ENCODE measurements at places on chromosomes 5 and 9.

- DNase-seq = no peak
Observed at GRCh38 chr5:16579142-16579847, 37.5 kb downstream of the RETREG1 start.

- no peak for DNase-seq
Observed at GRCh38 chr5:132009706-132010405, 1.6 kb downstream of the ACSL6 start.

DNA sequence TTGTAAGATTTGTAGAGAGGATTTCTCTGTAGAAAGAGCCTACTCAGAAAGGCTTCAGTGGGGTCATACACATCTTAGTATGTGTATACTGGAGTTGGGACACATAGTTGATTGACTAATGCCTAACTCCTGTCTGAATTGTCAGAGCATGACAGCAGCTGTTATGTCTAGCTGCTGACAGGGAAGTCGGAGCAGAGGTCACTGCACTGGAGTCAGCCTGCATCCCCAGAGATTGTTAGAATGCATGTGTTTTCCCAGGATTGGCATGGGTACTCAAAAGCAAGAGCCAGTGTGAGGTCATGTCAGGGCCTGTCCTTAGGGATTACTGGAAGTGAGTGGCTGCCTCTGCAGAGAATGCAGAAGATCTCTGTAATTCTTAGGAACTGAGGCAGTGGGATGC is 82.7 kb downstream of the ITGA1 start:
- no peak for DNase-seq

DNA sequence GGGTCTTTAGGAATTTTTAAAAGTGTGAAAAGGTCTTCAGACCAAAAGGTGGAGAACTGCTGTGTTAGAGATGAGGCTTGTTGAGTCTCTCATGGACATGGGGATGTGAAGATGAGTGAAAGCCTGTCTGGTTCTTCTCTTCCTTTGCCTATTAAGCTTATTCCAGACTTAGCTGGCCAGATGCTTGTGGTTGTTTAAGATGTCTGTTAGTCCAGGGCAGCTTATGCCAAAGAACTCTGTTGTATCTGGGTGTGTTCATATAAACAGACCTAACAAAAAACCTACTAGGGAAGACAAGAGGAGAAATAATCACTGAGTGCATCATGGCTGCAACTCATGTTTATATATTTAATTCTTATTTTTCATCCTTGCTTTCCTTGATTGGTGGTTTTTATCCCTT is 57.5 kb upstream of the NCS1 start:
- DNase-seq = no peak
